Large intestine (tissue), 12 donors: ENCODE measurements at places on chromosomes 6 and 20. TPM values are rescaled to one million over a fixed set of nuclear protein-coding genes. Genes with fewer than 3 reads are reported as not detected.
A peak's percentile ranks its signal among the peaks of the same experiment; 100 is the strongest.

The CCN5 gene
- 0.09 TPM for polyA plus RNA-seq

The PTK6 gene
- polyA plus RNA-seq: 0.31 TPM

The PGC gene
- polyA plus RNA-seq: 0.16 TPM

The ZSCAN23 gene
- polyA plus RNA-seq: 3.6 TPM

The MAP7 gene
- polyA plus RNA-seq: 37.2 TPM

The CRISP3 gene
- polyA plus RNA-seq: 0.06 TPM

The KCNK17 gene
- polyA plus RNA-seq: 3.2 TPM

The NDUFAF4 gene
- 30.6 TPM for polyA plus RNA-seq

The OR2H1 gene
- not detected for polyA plus RNA-seq

The TRIM10 gene
- polyA plus RNA-seq: 6.6 TPM

The HLA-DRB5 gene
- 20.4 TPM for polyA plus RNA-seq

The C6orf52 gene
- polyA plus RNA-seq: 12.7 TPM

The FERMT1 gene
- 21.4 TPM for polyA plus RNA-seq

The COX4I2 gene
- 1.8 TPM for polyA plus RNA-seq

The REPS1 gene
- 49.2 TPM for polyA plus RNA-seq

- DNase-seq: no peak
Measured at GRCh38 chr6:34273242-34273805, 24.5 kb upstream of the SMIM29 start.

- no peak for DNase-seq
Measured at GRCh38 chr6:81376745-81377144, 375.7 kb downstream of the TENT5A start.

DNA sequence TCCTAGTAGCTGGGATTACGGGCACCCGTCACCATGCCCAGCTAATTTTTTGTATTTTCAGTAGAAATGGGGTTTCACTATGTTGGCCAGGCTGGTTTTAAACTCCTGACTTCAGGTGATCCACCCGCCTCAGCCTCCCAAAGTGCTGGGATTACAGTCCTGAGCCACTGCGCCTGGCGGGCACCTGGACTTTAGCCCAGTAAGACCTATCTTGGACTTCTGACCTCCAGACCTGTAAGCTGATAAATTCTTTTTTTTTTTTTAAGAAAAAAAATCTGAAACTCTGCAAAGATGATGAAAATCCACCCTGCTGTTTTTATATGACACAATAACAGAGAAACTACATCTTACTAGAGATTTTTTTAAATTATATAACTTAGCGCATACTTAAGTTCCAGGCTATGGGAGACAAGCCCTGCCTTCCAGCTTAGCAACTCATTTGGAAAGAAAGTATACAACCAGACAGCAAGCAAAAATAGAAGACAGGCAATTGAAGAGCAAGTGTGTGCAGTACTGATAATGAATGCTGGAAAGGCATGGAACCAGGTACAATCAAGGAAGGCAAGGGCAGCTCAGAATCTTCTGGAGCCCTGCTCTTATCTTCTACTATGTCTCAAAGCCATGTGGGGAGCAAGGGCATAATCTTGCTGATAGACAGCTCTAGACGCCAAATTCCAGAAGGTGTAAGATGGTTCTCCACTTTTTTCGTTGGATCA is 104.2 kb downstream of the CD83 start:
- peak; percentile 72 for DNase-seq

DNA sequence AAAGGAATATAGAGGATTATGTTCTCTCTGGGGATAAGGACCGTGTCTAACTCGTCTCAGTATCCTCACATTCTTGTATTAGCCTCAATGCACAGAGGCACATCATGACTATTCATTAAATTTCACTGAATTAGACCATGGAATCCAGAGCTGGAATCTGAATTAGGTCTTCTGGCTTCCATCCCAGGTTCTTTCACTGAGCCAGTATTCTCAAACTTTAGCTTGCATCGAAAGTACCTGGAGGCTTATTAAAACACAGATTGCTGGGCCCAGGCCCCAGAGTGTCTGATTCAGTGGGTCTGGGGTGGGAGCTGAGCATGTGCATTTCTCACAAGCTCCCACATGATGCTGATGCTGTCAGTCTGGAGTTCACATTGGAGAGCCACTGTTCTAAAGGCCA is 142.0 kb downstream of the UST start:
- DNase-seq: no peak

- DNase-seq: no peak
Measured at GRCh38 chr6:44942798-44943197, 385.3 kb upstream of the RUNX2 start.

GRCh38 chr6:125273965-125274364 is 27.8 kb downstream of the HDDC2 start:
- DNase-seq: no peak

- DNase-seq: no peak
Measured at GRCh38 chr6:25007269-25007699, 71.5 kb upstream of the RIPOR2 start.

DNA sequence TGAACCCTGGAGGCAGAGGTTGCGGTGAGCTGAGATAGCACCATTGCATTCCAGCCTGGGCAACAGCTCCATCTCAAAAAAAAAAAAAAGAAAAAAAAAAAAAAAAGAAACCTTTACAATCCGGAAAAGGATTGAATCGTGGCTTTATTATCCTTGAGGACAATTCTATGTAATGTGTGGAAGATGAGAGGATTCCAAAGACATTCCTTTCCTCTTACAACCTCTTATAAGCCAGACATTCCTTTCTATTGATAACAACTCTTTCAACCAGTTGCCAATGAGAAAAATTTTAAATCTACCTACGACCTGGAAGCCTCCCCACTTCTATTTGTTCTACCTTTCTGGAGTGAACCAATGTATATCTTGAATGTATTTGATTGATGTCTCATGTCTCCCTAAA is 91.2 kb upstream of the EEF1E1 start:
- DNase-seq: no peak

DNA sequence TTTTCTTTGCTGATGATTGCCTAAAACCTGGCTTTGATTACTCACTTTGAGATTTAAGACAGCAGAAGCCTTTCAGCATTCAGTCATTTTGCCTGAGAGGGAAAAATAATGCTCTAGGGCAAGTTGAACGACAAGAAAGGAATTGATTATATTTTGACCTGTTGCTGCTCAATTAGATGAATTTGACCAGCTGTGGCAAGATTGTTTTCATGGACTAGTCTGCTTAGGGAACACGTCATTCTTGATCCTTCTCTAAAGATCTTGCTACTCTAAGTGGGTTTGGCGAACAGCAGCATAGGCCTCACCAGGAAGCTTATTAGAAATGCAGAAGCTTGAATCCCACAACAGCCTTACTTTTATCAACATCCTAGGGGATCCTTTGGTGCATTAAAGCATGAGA is 59.7 kb upstream of the PHACTR1 start:
- DNase-seq: no peak

DNA sequence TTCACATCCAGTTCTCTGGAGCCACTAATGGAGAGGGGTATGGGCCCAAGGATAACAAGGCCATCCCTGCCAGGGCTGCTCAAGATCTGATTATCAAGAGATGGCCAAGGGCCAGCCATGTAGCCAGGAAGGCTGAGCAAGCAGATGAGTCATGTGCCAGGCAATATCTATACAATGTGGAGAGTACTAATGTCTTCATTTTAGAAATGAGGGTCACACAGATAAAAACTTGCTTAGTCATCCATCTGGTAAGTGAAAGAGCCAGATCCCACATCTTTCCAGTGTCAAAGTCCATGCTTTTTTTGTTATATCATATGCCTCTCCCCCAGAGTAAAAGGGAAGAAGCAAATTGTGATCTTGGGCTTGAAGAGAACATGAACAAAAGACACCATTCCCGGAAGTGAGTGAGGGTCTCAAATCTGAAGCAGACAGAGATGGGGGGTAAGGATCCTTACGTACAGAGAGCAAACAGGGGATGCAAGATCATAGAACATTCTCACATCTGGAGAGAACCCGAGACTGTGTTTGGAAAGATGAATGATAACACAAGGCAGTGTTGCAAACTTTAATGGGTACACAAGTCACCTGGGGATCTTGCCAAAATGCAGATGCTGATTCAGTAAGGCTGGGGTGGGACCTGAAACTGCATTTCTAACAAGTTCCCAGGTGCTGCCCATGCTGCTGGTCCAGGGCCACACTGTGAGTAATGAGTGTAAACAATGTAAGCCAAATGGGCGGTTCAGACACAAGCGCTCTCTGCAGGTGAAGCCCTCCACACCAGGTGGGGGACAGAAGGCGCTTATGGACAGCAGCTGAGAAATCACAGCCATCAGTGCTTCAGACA is 20.0 kb upstream of the GSTA3 start:
- peak; percentile 78 for DNase-seq

GRCh38 chr6:156699017-156699421 is 78.2 kb upstream of the ARID1B start:
- no peak for DNase-seq

GRCh38 chr20:62014488-62014775 is 51.2 kb downstream of the TAF4 start:
- DNase-seq: no peak

- DNase-seq: no peak
Measured at GRCh38 chr6:38784506-38785235, 69.6 kb downstream of the DNAH8 start.

GRCh38 chr20:7231303-7231702 is 463.8 kb downstream of the BMP2 start:
- DNase-seq: no peak

GRCh38 chr6:35508027-35508426 is 4.7 kb downstream of the TULP1 start:
- DNase-seq: no peak

GRCh38 chr6:133964702-133965101 is 11.7 kb downstream of the TBPL1 start:
- DNase-seq: no peak

DNA sequence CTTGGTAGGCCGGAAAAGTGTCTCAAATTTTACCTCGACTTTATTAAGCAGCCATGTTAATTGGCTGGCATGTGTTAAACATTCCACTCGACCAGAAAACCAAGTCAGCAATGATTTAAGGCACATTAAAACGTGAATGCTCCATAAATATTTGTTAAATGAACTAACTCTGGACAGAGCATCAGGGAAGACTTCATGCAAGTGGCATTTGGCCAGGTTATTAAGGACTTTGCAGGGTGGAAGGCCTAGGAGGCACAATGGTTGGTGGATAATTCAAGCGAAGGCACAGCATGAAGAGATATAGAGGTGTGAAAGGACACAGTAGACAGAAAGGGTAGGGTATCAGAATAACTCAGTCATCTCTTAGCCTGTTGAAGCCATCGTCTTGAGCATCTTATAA is 23.0 kb downstream of the ELOVL5 start:
- no peak for DNase-seq

GRCh38 chr20:47944682-47945081 is 159.4 kb upstream of the SULF2 start:
- DNase-seq: no peak

- no peak for DNase-seq
Measured at GRCh38 chr6:133317704-133318103, 76.5 kb downstream of the EYA4 start.

- no peak for DNase-seq
Measured at GRCh38 chr20:48608756-48609155, 219.0 kb downstream of the PREX1 start.

- DNase-seq: no peak
Measured at GRCh38 chr6:37473364-37474095, 26.2 kb downstream of the CCDC167 start.

- DNase-seq: no peak
Measured at GRCh38 chr6:165920896-165921671, 246.6 kb downstream of the TBXT start.

DNA sequence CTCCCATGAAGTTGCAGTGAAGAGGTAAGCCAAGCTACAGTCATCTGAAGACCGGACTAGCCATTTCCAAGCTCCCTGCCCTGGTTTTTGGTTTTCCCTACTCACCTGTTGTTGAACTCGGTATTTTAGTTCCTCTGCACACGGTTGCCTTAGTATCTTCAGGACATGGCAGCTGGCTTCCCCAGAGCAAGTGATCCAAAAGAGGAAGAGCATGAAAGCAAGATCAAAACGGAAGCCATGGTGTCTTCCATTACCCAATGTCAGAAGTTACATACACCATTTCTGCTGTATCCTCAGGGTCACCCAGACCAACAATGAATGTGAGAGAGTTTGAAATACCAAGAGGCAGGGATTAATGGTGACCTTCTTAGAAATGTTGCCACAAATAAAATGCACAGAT is 276.6 kb upstream of the CNR1 start:
- DNase-seq: no peak

DNA sequence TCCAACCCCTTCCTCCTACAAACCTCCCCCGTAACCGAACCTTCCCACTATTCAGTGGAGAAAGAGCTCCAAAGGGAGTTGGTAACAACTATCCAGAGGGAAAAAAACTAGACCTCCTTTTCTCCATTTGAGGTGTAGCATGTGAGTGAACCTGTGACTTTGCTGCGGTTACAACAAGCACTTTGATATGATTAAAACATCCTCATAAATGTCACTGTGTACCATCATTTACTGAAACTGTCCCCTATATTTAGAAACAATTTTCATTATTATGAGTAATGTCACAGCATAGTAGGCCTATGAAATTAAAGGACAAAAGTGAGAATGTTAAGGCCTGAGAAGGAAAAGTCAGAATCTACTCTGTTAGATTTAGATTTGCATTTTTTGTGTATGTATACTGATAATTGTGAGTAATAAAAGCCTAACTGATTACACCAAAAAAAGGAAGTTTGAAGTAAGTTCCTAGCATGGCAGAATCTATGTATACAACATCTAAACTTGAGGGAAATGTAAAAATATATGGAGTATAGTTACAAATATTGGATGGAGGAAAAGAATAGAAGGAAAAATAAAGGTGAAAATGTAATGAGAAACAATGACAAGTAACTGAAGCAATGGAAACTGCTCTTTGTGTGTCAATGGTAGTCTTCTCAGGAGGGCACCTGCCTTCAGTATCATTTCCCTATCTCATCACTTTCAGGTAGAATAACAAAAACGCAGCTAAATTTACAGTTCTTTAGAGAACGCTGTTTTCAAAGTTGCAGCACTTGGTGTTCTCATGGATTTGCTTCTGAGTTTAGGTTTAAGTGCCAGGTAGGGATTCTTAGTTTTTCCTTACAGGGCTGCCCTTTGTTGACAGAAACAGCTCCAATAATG is 145.9 kb downstream of the IMPG1 start:
- DNase-seq: no peak

GRCh38 chr6:126797981-126798380 is 320.5 kb upstream of the RSPO3 start:
- no peak for DNase-seq

- DNase-seq: no peak
Measured at GRCh38 chr6:108588586-108588985, 27.9 kb downstream of the FOXO3 start.
